ENCODE measurements at places on chromosomes 3 and 15. TPM values are rescaled to one million over a fixed set of nuclear protein-coding genes. Genes with fewer than 3 reads are reported as not detected.

DNA sequence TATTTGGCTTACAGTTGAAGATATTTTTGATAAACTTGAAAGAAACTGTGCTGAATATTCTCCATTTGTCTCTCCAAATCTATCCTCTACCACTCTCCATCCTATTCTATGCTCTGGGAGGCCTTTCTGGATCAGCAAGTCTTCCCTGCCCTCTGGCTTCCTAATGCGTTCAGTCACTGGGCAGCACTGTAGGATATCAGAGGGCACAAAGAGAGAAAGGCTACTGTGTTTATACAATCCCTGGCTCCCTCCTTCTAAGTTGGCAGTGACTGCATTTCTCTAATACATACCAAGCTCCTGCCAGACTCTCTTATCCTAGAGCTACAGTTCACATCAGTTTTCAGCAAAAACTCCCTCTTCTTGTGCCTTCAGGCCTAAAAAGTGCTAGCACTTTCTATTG, 102.1 kb upstream of the FHIT start:
- DNase-seq, result no peak

- DNase-seq, result peak; percentile 35
Measured at GRCh38 chr15:77030048-77030927, 35.4 kb downstream of the PSTPIP1 start.

- DNase-seq, result no peak
Measured at GRCh38 chr15:52243697-52244555, 51.7 kb downstream of the MYO5C start.

DNA sequence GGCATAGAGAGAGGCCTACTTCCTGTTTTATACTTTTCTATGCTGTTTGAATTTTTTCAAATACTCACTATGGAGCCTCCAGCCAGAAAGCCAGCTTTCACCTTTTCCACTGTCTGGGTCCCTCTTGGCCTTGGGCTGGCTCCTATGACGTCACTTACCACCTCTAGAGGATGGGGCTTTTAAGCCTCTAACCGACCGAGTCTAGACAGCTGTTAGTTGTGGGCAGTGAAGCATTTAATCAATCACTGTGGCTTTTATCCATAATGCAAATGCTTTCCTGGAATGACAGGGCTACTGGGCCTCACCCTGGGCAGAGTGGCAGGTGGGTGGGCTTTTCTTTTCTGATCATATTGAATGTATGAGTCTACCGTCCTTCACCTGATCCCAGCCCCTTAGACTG, 61.9 kb downstream of the LRRK1 start:
- DNase-seq, result no peak

- no peak for DNase-seq
Measured at GRCh38 chr3:161093895-161094294, 11.3 kb downstream of the B3GALNT1 start.

ALPK3 gene
- 73.9 TPM for total RNA-seq

Measured in HT-29 (cell line).